Activated naive CD4-positive, alpha-beta T cell treated with anti-CD3 and anti-CD28 coated beads, Interleukin-2, amount 50 U/mL, for 72 hours (primary cell): ENCODE measurements at places on chromosomes 1 and 21. TPM values are rescaled to one million over a fixed set of nuclear protein-coding genes. Genes with fewer than 3 reads are reported as not detected.

PTPRC gene
- total RNA-seq: 644 TPM

NOL9 gene
- total RNA-seq: 42.1 TPM

DNA sequence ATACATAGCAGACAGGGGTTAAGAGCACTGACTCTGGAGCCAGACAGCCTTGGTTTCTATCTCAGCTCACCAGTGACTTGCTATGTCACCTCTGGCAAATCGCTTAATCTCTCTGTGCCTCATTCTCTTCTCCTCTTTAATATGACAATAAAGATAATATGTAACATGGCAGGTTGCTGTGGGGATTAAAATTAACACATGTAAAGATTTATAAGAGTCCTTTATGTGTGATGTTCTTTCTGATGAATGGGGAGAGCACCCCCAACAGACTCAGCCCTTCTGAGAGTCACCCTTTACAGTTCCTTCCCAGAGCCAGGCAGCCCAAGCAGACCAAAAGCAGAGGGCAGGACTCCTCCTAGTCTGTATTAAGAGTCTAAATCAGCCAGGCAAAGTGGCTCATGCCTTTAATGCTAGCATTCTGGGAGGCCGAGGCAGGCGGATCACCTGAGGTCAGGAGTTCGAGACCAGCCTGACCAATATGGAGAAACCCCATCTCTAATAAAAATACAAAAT lies 76.5 kb upstream of the SDC3 start:
- no peak for DNase-seq

GRCh38 chr1:9182784-9183257 lies 51.8 kb upstream of the H6PD start:
- no peak for DNase-seq

DNA sequence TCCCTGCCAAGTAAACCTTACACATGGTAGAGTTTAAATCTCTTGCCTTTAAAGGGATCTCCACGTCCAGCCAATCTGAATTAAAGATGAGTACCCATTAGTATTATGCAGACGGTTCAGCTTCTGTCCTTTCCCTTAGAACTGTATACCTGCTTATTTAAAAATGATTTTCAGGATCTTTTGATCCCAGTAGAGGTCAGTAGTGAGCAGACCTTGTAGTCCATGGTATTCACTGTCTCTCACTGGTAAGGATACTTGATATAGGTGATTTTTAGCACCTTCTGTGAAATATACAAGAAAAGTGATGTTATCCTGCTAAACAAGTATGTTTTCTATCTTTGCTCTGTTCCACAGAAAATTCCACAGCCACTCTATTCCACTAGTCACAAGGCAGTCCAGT lies 1211.6 kb upstream of the ADGRL4 start:
- no peak for DNase-seq
